ENCODE measurements at places on chromosomes 6 and 20.

DNA sequence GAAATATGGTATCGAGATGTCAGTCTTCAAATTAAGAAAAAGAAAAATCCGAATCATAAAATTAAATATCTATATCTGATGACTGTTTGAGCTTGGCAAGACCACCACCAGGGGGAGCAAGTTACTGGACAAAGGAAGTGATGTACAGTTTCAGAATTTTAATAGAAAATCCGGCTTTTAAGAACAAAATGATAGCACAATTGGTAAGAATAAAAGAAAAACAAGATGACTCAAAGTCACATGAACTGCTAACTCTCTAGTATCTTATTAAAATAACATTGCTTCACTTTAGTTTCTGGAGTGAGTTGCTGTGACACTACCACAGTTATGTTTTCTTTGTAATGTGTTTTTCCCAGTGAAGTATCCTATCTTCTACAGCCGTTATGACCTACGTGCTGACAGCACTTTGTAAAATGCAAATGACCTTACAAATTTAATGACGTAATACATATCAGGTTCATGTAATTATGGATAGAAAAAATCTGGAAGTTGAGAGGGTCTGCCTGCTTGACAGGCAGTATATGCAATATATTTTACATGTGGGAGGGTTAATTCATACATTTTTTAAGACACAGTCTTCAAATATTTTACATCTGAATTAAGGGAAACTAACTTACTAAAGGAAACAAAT lies 405.3 kb upstream of the HS3ST5 start:
- no peak for DNase-seq

DNA sequence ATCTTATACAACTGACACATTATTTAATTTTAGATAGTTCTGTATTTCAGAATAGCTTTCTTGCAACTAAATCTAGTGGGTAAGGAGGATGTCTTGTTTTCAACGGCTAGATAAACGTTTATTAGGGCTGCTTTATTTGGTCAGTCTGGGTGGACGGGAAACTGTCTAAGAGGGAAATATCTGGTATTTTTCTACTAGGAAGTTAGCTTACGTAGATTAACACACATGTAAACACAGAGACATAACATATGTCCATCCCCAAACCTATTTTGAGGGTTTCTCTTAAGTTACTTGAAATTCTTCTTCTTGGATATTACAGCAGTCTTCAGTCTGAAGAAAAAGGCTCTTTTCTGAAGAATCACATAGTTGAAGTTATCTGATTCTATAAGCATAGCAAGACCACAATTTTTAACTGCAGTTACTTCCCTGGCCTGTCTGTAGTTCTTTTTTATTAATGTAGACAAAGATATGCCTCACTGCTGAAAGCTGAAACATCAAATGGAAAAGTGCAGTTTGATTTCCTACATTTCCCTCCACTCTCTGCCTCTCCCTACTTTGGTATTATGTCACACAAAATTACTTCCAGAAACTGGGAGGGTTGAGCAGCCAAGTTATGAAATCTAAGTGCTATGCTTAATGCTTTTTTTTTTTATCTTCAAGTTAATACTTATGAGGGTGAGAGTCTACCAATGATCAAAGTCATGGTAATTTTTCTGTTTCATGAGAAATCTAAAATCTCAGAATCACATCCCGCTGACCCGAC lies 37.4 kb downstream of the PLAGL1 start:
- DNase-seq, result no peak

- DNase-seq, result no peak
Observed at GRCh38 chr20:47125508-47125757, 230.8 kb downstream of the EYA2 start.

GRCh38 chr20:47541355-47541922 lies 39.8 kb downstream of the NCOA3 start:
- no peak for DNase-seq

GRCh38 chr20:1669304-1669703 lies 11.7 kb upstream of the SIRPG start:
- DNase-seq, result no peak

GRCh38 chr6:26116267-26116666 lies 29.0 kb downstream of the HFE start:
- DNase-seq, result no peak

DNA sequence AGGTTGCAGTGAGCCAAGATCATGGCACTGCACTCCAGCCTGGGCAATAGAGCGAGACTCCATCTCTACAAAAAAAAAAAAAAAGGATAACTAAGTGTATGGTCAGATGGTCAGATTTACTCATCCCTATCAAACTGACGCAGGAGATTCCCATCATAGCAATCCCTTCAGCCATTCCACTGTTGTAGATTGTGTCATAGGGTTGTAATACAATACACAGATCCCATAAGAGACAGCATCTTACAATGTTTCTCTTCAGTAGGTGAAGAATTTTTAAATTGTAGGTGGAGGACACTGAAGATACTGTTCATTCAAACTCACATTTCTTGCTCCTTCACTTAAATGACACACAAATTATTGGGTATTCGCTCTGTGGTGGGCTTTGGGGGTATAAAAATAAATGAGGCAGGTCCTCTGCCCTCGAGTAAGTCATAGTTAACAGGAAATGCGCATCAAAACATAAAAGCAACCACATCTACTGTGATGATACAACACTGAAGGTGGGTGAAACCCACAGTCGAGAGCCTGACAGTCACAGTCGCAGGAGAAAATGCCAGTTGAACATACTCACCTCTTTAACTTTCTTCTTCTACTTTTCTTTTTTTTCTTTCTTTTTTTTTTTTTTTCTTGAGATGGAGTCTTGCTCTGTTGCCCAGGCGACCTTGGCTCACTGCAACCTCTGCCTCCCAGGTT lies 205.5 kb downstream of the ZNF217 start:
- DNase-seq, result peak; percentile 17

DNA sequence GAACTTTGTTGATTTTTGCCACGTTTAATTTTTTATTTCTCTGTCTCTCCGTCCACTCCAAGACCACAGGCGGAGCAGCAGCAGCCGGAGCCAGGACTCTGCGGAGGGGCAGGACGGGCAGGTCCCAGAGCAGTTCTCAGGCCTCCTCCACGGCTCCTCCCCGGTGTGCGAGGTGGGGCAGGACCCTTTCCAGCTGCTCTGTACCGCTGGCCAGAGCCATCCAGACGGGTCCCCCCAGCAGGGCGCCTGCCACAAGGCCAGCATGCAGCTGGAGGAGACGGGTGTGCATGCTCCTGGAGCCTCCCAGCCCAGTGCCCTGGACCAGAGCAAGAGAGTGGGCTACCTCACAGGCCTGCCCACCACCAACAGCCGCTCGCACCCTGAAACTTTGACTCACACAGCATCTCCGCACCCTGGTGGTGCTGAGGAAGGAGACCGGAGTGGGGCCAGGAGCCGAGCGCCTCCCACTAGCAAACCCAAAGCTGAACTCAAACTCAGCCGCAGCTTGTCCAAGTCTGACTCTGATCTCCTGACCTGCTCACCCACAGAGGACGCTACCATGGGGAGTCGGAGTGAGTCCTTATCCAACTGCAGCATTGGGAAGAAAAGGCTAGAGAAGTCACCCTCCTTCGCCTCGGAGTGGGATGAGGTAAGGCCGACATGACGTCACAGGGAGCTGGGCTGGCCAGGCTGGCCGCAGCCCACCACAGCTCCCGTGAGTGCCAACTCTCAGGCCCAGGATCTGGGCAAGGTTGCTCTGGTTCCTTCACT lies 123.5 kb downstream of the TCP11 start:
- DNase-seq, result no peak

- DNase-seq, result no peak
Observed at GRCh38 chr20:24095756-24096155, 107.2 kb upstream of the GGTLC1 start.

DNA sequence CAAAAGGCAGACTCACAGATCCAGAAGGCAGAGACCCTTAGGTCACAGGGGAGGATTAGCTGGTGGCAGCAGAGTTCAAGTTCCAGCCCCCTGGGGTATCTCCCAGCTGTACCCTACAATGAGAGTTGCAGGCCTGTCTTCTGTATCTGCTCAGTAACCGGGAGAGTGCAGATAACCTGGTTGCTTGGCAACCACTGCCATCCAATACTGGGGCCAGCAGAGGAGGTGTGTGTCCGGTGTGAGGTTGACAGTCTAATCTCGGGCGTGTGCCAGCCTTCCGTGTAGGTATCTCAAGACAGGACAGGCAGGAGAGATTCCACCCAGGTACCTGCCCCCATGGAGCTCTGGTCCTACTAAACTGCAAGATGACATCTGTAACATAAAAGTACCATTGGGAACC lies 56.6 kb upstream of the TBC1D7 start:
- DNase-seq, result no peak

- no peak for DNase-seq
Observed at GRCh38 chr20:51598556-51598955, 56.0 kb upstream of the NFATC2 start.

DNA sequence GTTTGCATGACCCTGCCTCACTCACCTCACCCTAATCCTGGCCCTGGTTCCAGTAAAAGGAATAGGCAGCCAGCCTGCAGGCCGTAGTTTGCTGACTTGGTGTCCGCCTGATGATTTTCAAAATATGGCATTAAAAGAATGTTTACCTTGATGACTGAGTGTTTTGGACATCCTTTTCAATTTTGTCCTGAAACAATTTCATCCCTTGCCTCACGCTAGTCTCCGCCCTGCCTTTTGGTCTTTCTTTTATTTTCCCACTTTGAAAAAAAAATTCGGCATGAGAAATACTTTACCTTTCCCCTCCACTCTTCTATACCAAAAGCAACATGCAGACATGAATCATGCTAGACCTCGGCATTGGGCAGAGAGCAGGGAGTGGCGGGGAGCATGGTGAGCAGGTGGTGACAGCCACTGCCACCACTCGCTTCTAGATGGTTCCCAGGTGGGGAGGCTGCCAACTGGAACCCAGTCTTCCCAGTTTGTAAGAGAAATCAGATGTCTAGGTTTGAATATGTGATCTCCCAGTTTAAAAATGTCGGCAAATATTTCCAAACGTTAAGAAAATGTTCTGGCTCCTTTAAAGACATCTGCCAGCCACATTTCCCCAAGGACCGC lies 9.4 kb downstream of the CD40 start:
- DNase-seq, result no peak

GRCh38 chr20:528923-529604 lies 14.5 kb downstream of the CSNK2A1 start:
- no peak for DNase-seq

DNA sequence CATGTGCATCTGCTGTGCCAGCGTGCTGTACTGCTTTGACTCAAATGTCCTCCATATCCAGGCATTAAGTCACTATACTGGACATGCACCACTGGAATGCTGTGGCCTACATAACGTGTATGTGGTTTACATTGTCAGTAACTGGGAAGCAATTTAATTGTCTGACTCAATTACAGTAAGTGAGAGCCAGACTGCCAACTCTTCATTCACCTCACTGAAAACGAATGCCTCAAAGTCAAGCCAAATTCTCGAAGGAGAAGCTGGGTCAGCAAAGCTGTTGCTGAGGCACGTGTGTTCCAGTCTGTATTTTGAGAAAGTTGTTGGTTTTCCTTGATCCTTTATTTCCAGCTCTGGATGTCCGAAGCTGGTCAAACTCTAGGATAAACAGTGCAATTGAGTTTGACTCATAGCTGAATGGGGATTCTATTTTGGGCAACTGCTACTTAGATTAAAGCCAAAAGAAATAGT lies 534.3 kb downstream of the COL12A1 start:
- no peak for DNase-seq

DNA sequence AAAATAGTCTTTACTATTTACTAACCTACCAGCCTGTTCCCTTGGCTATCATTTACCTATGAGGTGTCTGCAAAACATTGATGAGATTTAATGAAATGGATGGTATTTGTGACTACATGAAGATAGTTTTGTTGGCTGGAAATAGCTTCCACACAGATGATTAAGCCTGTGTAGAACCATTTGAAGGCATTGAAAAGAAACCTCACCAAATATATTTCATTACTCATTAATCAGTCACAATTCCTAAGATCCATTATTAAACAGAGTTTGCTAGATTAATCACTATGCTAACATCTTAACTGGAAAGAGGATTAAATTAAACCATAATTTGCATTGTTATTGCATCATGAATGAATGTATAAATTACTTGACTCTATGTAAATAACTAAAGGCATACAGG lies 560.3 kb downstream of the BMP2 start:
- DNase-seq, result no peak

DNA sequence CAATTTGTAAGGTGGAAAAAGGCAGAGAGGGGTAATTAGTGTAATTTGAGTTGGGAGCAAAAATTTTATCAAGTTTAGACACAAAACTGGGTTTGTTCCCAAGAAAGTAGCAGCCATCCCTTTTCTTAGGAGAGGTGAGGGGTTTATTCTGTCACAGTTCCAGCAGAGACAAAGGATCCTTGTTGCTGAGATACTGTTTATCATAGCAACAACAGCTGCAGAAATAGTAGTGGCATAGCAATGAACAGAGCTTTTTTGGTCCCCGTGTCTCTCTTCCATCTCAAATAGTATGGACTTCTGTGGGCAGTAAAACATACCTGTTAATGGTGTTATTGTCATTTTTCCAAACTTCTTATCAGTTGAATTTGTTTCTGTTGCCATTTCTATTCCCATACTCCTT lies 23.9 kb downstream of the ZKSCAN8 start:
- DNase-seq, result no peak

- DNase-seq, result no peak
Observed at GRCh38 chr6:141657812-141658211, 474.9 kb upstream of the GJE1 start.

DNA sequence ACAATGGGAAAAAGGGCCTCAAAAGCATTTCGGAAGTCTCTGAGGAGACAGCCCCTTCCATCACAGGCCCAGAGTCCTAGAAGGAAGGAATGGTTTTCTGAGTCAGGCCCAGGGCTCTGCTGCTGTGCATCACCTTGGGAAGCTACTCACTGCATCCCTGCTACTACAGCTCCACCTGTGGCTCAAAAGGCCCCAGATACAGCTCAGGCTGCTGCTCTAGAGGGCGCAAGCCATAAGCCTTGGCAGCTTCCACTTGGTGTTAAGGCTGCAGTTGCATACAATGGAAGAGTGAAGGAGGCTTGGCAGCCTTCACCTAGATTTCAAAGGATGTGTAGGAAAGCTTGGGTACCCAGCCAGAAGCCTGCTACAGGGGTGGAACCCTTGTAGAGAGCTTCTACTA lies 54.8 kb downstream of the MEI4 start:
- DNase-seq, result no peak

- DNase-seq, result no peak
Observed at GRCh38 chr20:47775039-47775438, 10.2 kb downstream of the SULF2 start.

- DNase-seq, result no peak
Observed at GRCh38 chr20:6925744-6926278, 158.3 kb downstream of the BMP2 start.

Data from CD4-positive, alpha-beta T cell treated with Interleukin-15 for 4 hours (primary cell).